ENCODE measurements at places on chromosomes 3 and 15.
A peak's percentile ranks its signal among the peaks of the same experiment; 100 is the strongest.

DNA sequence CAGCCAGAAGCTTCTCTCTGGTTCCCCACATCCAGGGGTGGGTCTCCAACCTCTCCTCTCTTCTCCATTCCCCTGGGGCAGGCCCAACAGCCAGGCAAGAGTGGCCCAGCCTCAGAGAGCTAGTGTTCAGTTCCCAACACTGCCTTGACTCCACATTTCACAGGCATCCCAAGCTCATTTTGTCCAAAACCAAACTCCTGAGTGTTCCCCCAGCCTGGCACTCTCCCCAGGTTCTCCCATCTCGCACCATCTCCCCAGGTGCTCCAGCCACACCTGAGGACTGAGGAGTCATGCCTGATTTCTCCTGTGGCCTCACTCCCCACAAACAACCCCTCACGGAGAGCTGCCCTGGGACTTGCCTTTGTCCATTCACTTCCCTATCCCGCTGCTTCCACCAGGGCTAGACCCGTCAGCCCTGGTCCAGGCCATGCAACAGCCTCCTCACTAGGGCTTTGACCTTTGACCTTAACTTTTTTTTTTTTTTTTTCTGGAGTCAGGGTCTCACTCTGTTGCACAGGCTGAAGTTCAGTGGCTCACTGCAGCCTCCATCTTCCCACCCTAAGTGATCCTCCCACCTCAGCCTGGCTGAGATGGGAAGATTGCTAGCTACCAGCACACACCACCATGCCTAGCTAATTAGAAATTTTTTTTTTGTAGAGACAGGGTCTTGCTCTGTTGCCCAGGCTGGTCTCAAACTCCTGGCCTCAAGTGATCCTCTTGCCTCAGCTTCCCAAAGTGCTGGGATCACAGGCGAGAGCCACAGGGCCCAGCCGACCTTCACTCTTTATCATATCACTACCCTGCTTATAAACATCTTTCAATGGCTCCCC, 3.9 kb upstream of the CSK start:
- no peak for DNase-seq

GRCh38 chr3:170270282-170270881, 48.2 kb downstream of the PRKCI start:
- no peak for DNase-seq

DNA sequence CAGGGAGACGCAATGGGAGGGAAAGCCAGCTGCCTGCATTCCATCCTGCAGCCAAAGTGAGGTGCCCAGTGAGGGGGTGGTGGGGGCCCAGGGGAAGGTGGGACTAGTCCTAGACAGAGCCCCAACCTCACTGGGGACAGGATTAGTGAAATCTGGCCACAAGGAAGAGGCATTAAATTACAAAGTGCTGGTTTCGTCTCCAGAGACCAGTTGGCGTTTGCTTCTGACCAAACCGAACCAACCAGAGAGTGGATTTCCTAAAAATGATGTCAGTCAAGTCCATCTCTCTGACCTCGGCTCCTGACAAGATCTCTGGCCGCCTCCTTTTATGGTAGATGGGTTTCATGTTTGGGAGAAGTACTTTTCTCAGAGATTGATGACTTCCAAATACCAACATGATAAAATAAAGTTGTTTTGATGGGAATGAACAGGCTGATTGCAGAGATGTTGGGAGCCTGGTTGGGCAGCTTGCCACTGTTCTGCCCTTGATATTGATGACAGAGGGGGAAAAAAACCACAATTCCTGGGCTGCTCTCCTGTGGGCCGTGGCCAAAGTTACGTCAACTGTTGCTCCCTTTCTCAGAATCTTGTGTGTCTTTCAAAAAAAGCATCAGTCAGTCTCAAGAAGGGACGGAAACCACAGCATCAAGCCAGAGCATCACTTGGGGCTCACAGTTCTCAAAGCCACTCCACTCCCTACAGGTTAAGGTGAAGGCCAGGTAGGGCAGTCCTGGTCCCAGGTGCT, 24.6 kb downstream of the ITGA11 start:
- DNase-seq = no peak

DNA sequence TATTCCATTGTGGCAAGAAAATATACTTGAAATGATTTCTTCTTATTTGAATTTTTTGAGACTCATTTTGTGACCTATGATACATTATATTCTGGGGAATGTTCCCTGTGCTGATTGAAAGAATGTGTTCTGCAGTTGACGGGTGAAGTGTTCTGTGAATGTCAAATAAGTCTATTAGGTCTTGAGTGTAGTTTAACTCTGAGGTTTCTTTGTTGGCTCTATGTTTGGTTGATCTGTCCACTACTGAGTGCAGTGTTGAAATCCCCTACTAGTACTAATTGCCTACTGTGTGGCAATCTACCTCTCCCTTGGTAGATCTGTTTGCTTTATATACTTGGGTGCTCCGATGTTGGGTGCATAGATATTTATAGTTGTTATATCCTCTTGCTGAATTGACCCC, 46.3 kb upstream of the VEPH1 start:
- no peak for DNase-seq

GRCh38 chr3:20110826-20111225, 70.6 kb downstream of the KAT2B start:
- DNase-seq = no peak

DNA sequence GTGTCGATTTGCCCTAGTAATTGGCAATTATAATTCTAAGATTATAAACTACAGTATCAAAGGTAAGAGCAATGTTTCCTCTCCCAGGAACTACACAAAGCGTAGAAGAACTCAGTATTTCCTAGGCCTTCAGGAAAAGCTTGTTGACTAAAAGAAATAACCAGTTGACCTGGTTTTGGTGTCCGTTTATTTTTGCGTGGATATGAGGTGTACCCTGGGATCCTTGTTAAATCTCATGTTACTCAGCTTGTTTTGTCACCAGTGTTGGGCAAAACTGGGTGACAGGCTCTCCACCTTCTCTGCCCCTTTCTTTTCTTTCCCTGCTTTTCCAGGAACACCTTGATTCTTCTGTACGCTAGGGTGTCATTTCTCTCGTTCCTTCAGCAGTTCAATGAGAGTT, 97.2 kb downstream of the CACNA1D start:
- DNase-seq = no peak

GRCh38 chr15:73367624-73368300, 996 bp downstream of the HCN4 start:
- DNase-seq = no peak

- DNase-seq = no peak
Measured at GRCh38 chr15:92407916-92408315, 14.2 kb downstream of the ST8SIA2 start.

GRCh38 chr3:16828815-16829214, 55.9 kb upstream of the PLCL2 start:
- peak; percentile 13 for DNase-seq

DNA sequence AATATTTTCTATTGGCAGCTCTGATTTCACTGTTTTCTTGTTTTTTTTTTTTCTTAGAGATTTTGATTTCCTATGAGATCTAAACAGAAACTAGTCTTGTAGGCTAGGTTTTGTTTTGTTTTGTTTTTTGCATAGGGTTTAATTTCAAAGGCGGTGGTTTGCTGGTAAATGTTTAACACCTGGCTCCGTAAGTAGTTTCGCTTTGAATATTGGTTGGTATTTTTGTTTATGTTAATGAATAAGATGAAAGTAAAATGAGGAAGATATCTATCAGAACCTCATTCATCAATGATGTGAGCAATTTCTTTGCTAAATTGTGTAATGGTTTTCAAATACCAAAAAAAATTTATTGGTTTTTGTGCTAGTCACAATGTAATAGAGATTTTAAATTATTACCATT, 39.7 kb upstream of the TM4SF1 start:
- DNase-seq = no peak

- DNase-seq = no peak
Measured at GRCh38 chr3:142853270-142854168, 35.4 kb downstream of the PCOLCE2 start.

GRCh38 chr3:182717216-182717615, 76.1 kb upstream of the ATP11B start:
- DNase-seq = no peak

DNA sequence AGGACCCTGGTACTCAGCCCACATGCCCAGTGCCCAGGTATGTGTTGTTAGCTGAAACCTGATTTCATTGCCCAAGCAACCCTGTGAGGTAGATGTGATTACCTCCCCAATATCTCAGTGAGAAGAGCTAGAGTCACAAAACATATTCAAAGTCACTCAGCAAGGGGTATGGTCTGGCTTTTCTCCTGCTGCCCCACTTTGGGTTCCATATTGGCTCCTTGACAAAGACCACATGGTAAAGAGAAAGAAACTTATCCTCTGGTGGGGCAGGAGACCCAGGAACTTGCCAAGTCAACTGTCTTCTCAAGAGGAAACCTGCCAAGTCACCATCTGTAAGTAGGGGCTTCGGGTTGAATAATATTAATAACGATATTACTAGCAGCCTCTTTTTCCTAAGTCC, 148.3 kb upstream of the LMCD1 start:
- DNase-seq = no peak

DNA sequence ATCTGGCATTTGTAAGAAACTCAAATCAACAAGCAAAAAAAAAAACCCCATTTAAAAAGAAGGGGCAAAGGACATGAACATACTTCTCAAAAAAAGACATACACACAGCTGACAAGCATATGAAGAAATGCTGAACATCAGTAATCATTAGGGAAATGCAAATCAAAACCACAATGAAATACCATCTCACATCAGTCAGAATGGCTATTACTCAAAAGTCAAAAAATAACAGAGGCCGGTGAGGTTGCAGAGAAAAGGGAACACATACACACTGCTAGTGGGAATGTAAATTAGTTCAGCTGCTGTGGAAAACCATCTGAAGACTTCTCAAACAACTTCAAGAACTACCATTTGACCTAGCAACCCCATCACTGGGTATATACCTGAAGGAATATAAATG, 199.4 kb upstream of the THBS1 start:
- DNase-seq = no peak

DNA sequence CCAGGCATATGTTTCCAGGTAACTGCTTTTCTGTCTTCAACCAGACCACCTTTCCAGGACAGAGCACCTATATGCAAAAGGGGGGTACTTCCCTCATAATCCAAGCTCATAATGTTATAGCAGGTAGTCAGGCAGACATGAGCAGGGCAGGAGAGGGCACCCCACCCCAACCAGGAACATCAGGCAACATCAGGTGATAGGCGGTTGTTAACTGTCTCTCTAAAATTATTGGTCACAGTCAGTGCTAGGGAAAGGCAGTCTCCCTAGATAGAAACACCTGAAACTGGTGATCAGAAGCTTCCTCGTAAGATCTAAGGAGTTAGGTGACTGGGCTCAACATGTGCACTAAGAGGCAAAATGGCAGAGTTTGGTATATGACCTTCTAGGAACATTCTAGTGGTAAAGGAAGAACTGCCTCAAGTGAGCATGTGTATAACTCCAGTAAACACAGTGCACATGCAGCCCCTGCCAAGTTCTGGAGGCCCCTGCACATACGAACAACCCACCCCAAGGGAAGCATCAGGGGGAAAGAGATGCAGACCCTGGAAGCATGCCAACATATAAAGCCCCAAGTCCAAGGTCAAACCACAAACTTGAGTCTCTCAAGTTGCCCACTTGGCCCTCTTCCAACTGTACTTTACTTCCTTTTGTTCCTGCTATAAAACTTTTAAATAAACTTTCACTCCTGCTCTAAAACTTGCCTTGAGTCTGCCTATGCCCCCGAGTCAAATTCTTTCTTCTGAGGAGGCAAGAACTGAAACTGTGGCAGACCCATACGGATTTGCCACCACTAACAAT, 270.9 kb downstream of the ULK4 start:
- DNase-seq = no peak

- no peak for DNase-seq
Measured at GRCh38 chr3:57434041-57434440, 110.1 kb downstream of the DNAH12 start.

GRCh38 chr3:8529738-8530525, 28.3 kb downstream of the LMCD1 start:
- no peak for DNase-seq

DNA sequence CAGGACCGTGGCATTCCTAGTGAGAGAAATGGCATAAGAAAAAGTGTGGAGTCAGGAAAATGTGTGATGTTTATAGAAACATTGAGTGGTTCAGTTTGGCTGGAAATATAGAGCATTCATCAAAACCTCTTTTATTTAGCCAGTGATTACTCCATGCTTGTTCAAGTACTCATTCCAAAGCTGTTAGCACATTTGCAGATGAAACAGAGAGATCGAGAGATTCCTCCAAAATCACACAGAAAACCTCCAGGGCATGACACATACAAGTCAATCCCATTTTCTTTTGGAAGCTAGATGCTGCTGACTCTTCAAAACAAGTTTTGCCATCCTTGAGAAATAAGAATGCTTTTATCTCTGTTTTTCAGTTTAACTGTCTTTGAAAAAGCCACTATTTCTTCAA, 11.5 kb upstream of the MB21D2 start:
- DNase-seq = no peak

DNA sequence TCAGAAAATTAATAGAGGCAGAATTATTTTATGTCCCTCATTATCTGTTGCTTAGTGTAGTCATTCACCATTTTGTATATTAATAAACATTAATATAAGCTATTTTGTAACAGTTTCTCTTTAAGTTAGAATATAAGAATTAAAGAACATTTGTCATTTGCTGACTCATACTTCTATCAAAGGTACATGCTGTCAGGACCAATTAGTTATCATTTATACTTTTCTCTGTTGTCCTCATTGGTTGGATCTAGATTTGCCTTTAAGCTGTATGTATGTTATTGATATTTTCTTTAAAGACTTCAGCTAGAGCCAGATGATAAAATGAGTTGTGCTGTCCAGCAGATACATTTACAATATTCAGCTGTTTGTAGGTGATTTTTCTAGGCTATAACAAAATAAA, 168.4 kb upstream of the MLF1 start:
- no peak for DNase-seq

DNA sequence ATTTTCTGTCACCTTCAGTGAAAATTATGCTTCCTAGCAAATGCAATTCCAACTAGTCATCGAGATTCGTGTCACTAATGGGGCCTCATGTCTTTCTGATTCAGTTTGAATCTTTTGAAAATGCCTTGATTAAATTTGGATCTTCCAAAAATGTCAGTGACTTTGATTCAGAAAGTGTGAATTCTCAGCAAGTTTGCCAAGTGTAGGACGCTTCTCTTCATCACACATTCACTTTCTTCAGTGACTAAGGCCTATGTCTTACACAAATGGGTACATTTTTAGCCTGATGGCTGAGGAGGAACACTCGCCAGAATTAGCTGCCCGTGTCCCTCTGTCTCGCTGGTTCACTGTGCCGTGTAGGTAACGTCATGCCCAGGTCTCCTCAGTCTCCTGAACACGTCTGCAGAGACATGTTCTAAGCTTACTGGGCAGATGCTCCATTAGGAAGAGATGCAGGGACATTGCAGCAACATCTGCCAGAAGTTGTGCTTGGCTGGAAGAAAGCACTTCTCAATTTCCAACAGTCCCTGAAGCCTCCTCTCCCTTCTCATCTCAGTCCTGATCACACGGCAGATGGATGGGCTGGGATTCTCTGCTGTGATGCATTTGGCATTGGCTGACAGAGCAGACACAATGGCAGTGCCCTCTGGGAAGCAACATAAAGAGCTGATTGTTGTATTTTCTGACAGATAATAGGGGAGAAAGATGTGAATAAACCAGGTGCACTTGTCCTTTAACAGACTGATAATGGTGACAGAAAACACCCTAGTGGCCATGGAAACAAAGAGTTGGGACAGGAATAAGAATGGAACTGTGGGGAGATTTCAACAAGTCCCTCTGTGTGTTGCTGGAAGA, 29.1 kb upstream of the LYZL4 start:
- no peak for DNase-seq

Measured in activated CD8-positive, alpha-beta memory T cell treated with anti-CD3 and anti-CD28 coated beads for 1 hour (primary cell).